ENCODE measurements at places on chromosomes 3 and 15. TPM values are rescaled to one million over a fixed set of nuclear protein-coding genes. Genes with fewer than 3 reads are reported as not detected.

LRRC15 gene
- total RNA-seq = 0.35 TPM

DNA sequence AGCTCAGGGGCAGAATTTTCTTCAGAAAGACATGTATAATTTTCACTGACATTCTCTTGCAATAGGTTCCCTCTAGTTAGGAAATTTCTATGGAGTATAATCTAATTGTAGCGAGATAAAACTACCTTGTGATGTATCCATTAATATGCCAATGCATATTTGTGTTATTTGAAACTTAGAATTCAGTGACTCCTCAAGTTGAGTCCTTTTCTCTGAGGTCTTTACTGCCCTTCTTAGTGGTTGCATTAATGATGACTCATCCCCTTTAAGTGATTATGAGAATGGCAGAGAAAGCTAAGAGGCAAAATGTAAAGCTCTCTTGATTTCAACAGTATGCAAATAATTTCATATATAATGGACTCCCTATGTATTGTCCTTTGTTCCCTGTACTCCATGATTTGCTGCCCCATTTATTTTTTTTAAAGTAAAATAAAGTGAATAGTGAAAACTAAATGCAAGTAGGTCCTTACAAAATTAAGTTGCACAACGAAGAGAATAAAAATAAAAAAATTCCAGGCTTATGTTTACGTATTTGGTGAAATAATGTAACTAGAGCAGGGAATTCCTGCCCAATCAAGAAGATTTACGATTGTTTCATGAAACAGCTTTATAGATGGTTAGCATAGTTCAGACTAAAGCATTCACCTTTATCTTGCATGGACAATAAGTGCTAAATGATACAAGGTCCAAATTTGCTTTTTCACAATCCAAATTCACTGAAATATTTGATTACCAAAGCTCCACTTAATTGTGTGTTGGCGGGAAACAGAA, 78.1 kb downstream of the ZPLD1 start:
- DNase-seq = no peak

DNA sequence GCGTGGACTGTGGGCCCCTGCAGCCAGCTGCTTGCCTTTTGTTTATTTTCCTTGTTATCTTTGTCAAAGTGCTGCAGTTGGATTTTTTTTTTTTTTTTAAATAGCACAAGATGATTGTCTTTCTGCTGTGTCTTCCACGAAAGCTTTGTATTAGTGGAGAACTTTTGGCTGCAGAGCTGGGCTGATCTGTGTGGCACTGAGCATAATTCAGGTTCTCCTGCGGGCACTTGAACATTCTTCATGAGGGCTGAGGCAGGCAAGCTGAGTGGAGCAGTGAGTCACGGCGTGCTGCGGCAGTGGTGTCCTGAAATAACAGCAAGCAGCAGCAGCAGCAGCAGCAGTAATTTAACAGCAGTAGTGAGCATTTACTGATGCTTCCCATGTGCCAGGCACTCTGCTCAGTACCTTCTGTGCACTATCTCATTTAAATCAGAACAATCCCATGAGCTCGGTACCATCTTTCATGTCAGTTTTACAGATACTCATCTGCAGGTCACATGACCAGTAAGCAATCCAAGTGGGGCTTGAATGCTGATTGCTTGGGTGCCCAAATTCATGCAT, 45.8 kb downstream of the MITF start:
- DNase-seq = peak; percentile 31

PLSCR1 gene
- 70.3 TPM for total RNA-seq

- DNase-seq = peak; percentile 67
These were observed 192.6 kb upstream of the LYSMD4 start for GRCh38 chr15:99925661-99926461.

ANKRD63 gene
- total RNA-seq = 1.6 TPM

TMEM207 gene
- not detected for total RNA-seq

- no peak for DNase-seq
These were observed 69.9 kb downstream of the SYNM start for GRCh38 chr15:99174567-99175395.

HRG gene
- total RNA-seq = 0.49 TPM

- DNase-seq = no peak
These were observed 323.5 kb upstream of the ROPN1 start for GRCh38 chr3:124315215-124316033.
